ENCODE measurements at places on chromosomes 3 and 15.

- peak; percentile 55 for DNase-seq
Observed at GRCh38 chr15:51837792-51838251, 8.4 kb downstream of the TMOD3 start.

DNA sequence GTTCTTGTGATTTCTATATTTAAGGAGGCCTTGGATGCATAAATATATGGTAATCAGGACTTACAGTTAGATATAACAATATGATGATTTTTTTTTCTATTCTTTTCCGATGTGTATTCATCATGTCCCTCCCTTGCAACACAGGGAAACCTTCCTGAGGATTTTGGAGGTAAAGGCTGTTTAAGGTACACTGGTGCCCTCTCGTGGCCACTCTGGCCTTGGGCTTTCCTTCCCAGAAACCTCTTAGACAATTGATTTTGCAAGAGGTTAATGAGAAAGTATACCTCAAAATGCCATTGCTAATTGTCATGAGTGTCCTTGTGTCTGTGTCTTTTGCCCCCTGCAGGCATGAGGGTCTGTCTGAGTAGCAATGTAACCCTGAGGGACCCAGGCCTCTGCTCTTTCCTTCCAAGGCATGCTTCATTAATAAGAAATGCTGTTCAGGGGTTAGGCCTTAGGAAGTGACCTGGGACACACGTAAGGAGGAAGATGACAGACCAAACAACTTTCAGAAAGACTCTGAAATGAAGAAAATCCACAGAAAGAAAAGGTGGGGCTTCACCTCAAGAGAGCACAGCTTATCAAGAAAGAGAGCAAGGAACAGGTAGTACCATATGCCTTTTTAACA, 70.3 kb upstream of the PPP2R3A start:
- peak; percentile 79 for DNase-seq

DNA sequence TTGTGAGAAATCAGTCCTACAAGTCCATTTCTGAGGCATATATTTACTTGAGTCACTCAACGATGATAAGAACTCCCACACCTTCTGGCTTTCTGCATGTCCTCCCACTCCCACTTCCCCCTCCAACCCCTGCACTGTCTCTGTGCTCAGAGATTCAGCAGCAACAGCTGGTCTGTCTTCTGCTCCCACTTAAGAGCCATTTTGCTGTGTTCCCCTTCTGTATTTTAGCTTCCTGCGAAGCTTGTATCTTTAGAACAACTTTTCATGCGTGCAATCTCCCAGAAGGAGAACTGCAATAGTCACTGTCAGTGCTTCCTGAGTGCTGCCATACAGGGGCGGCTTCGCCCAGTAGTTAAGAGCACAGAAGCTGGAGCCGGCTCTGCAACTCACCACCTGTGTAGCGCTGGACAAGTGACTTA, 90.0 kb upstream of the SPATA12 start:
- DNase-seq = peak; percentile 18

DNA sequence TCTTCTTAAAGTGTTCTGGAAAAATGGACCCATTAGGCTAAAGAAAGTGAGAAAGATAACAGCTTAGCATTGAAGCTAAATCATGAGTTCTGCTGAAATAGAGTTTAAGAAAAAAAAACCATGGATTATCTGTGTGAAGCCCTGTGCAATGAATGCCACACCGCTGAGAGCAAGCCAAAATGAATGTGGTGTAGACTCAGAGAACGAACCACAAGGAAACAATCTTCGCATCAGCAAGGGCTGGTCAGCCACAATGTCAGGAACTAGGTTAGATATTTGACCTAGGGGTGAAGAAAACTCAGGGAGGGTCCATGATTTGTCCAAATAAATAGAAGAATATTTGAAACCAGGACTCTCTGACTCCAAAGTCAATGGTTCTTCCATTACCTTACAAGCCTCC, 91.4 kb upstream of the MEX3B start:
- DNase-seq = no peak

DNA sequence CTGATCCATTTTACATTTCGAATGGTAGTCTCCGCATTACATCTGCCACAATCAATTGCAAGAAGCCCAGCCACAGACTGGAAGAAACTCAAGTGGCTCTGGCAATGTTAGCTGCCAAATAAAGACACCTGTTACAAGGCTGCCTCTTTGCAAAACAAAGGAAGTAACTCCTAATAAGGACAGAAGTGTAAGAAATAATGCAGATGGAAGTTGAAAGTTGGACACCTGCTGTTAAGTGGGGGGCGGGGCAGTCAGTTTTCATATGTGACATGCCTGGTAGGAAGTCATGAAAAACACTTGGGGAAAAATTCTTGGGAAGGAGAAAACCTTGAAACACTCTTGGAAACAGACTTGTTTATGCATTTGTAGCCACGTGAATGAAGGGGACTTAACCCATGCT, 54.1 kb upstream of the ATP2C1 start:
- no peak for DNase-seq

- peak; percentile 85 for DNase-seq
Observed at GRCh38 chr3:197809356-197810020, 18.4 kb downstream of the LRCH3 start.

- DNase-seq = no peak
Observed at GRCh38 chr3:80192936-80193335, 425.1 kb upstream of the ROBO1 start.

- no peak for DNase-seq
Observed at GRCh38 chr15:67290319-67290718, 35.7 kb downstream of the IQCH start.

DNA sequence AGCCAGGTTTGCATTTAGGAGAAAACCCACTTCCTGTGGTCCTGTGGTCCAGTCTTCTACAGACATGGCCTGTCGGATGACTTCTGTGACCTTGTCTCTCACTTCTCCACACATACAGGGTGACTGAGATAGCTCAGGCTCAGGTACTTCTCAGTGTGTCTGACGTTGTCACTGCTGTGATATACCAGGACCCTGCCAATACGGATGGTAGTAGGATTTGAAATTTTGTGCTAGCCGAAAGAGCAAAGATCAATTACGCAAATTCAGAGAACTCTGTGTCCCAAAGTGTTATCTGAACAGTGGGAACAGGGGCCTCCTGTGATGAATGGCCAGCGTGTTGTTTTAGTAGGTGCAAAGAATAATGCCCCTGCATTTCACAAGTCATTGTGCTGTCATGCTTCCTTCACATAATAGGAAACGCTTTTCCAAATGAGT, 128.9 kb downstream of the MCTP2 start:
- DNase-seq = no peak

- no peak for DNase-seq
Observed at GRCh38 chr15:32117122-32117521, 86.8 kb downstream of the CHRNA7 start.

DNA sequence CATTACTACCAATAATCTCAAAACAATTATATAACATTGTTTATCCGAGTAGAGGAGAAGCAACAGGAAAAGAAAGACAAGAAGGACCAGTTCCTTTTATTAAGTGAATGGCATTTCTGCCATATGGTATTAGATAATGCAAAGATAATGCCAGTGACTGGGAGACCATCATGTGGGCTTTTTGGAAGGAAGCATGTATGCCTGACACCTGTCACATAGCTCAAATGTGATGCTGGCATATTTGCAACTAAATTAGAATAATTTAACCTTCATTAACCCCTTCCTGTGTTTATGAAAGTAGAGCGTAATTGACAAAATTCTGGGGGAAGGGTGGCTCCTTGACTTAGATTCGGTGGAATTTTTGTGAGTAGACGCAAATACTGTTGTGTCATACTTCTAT, 733.0 kb downstream of the TUSC7 start:
- no peak for DNase-seq

DNA sequence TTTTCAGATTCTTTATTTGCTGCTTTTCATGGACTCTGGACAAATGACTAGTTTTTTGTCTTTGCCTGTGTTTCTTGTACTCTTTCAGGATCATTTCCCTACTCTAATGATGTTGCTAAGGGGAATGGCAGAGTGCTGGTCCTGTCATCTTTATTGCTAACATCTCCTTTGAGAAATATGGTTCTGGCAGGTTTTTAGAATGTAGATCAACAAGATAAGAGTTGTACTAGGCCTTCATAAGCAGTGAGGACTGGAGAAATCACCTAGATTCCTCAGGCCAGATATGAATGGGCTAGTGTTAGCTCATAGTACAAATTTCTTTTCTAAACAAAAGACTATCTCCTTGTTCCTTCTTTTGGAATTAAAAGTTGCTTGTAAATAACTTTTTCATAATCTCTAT, 156.0 kb downstream of the UBE2E2 start:
- DNase-seq = no peak

DNA sequence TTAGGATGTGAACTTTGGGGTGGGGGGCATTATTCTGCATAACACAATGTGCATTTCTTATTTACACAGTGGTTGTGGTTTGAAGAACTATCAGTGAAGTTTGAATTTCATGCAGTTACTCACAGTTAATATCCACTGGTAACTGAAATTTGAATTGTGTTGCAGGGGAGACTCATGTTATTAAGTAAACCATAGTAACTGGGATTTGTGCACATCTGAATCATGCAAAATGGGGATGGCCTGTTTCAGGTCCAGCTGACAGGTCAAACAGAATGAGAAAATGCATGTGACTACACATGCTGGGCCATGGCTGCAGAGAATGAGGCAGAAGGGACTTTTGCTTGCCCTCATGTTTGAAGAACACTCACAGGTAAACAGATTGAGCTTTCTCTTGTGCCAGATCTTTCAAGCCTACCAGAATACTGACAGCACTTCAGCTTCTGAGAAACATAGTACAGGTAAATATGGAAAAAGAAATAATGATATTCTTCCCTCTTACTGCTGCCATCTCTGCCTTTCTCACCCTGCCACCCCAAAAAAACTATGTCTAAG, 115.0 kb downstream of the POLQ start:
- DNase-seq = no peak

DNA sequence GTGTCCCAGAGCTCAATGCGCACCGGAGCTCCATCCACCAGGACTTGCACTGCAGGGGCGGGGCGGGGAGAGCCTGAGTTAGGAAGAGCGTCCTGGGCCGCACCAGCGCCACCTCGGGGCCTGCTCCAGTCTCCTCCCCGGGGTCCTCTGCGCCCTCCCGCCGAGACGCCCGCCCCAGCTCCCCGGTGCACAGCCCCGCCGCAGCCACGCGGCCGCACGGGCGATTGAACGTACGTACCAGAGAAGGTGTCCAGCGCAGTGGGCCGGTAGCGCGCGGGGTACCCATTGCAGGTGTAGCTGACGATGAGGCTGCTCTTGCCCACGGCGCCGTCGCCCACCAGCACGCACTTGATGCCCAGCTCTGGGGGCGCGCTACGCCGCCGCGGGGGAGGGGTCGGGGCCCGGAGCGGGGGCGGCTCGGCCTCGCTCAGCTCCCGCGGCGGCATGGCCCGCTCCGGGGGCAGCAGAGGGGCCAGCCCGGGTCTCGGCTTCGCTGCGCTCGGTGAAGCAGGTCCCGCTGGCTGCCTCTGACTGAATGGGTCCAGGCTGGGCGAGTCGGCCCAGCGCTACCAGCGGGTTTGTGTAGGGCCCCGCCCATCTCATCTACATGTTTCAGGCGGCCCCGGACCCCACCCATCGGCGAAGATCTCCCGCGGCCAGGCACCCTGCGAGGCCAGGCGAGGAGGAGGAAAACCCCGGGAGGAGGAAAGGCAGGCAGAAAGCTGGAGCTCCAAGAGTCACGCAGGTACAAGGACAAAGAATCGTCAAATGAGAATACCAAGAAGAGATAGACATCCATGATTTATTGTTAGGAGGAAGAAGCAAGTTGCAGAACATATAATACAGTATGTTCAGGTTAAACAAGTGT, at the start of gene RHOV:
Gene RHOV, minus strand, starts transcription at position 541 of the 868 bp plus-strand sequence. Its CDS starts 95 bp downstream, at position 446.
- peak; percentile 29 for DNase-seq

- DNase-seq = peak; percentile 51
Observed at GRCh38 chr3:108117241-108117775, 26.5 kb upstream of the CD47 start.

- peak; percentile 49 for DNase-seq
Observed at GRCh38 chr3:149375501-149376196, 1.8 kb downstream of the TM4SF1 start.

Measured in IMR-90 (cell line).